MCF 10A (cell line): ENCODE measurements at places on chromosomes 6 and 20. TPM values are rescaled to one million over a fixed set of nuclear protein-coding genes. Genes with fewer than 3 reads are reported as not detected.

The SLC17A3 gene
- not detected in 2 replicates for total RNA-seq

The SLC35D3 gene
- not detected in 2 replicates for total RNA-seq

The OR2B6 gene
- not detected in 2 replicates for total RNA-seq

- DNase-seq: no peak
- no peaks in the 10 kb centered on the region for H3K4me1 ChIP-seq
- H3K36me3 ChIP-seq: no peaks in the 10 kb centered on the region
- no peak overlapping the region for H3K27ac ChIP-seq
Measured at GRCh38 chr20:31452575-31452974, 12.1 kb downstream of the DEFB123 start.

DNA sequence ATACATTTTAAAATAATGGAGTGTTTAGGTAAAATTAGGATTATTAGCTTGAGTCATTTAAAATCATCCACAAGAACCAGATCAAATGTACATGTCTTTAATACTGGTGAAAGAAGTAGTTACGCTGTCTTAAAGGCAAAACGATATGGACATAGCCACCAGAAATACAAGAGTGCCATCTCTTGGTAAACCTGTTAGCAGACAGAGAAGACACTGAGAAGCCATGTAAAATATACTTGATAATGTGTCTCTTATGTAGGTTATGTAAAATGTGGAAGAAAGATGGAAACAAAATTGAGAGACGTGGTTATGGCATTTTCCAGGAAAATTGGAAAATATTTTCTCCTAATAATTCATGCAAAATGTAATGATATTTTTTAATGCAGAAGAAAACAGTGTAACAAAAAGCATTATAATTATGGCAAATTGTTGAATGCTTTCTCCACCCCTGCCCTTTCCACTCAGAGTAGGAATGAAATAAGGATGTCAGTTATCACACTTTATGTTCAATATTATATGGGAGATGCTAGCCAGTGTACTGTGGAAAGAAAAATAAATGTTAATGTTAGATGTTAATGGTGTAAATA lies 12.2 kb upstream of the SLC17A2 start:
- peak; percentile 60 for DNase-seq
- no peaks in the 10 kb centered on the region for H3K4me1 ChIP-seq
- no peaks in the 10 kb centered on the region for H3K36me3 ChIP-seq
- H3K27ac ChIP-seq: no peak overlapping the region

DNA sequence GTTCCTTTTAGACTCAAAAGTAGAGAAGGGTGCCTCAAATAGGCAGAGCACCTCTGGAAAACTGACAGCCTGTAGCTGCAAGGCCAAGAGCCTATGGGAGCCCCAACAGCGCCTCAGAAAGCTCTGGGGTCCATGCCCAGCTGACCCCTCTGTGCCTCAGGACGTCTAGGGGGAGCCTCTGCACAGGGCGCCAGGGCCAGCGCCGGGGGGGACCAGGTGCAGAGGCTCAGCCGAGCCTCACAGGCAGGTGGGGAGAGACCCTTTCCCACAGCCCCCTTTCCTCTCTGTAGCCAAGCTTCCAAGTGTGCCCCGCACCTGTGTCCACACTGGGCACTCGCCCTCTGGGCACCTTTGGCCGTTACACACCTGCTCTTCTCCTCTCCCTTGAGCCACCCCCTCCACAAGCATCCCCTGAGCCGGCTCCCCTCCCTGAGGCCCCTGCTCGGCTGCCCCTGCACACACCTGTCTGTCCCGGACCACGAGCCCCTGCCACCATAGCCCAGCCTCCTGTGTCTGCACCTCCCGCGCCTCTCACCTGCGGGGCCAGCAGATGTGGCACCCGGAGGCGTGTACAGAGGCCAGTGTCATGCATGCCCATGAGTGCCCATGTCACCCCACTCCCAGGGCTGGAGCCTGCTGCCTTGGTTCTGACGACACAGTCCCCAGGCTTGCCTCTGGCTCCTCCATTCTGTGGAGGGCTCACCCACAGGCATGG lies 53.2 kb downstream of the GINS1 start:
- no peak overlapping the region for H3K27ac ChIP-seq
- H3K4me3 ChIP-seq: no peak overlapping the region
- peaks cover 12% of the 10 kb centered on the region for H3K27me3 ChIP-seq

The BPIFB2 gene
- not detected in 2 replicates for total RNA-seq

The DEF6 gene
- total RNA-seq: 17.8 and 23.1 TPM in 2 replicates

DNA sequence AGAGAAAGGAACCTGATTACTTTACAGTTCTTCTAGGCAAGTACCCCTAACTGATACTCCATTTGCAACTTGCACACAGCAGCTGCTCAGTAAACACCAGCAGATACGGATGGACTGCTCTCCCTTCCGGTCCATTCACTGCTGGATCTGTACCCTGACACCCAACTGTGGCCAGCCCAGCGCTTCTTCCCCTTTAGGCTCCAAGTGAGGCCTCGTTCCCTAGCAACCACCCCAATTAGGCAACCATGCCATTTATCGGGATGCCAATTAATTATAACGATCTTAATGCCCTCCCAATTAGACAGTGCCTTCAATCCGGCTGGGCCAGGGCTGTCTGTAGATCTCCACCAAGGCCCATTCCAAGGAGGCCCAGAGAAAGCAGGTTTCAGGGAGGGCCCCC lies 3.2 kb downstream of the SULF2 start:
- peaks cover 31% of the 10 kb centered on the region for H3K4me1 ChIP-seq
- H3K4me3 ChIP-seq: no peak overlapping the region
- H3K27ac ChIP-seq: no peak overlapping the region
- H3K36me3 ChIP-seq: peaks cover 30% of the 10 kb centered on the region

GRCh38 chr20:52230409-52230808 lies 38.8 kb upstream of the ZFP64 start:
- H3K4me1 ChIP-seq: no peaks in the 10 kb centered on the region
- DNase-seq: no peak
- peaks cover 37% of the 10 kb centered on the region for H3K27me3 ChIP-seq
- no peaks in the 10 kb centered on the region for H3K36me3 ChIP-seq
- no peak overlapping the region for H3K4me3 ChIP-seq

The LMBRD1 gene
- 18.1 and 20.7 TPM in 2 replicates for total RNA-seq

The CD24 gene
- total RNA-seq: 7.2 and 10.4 TPM in 2 replicates

DNA sequence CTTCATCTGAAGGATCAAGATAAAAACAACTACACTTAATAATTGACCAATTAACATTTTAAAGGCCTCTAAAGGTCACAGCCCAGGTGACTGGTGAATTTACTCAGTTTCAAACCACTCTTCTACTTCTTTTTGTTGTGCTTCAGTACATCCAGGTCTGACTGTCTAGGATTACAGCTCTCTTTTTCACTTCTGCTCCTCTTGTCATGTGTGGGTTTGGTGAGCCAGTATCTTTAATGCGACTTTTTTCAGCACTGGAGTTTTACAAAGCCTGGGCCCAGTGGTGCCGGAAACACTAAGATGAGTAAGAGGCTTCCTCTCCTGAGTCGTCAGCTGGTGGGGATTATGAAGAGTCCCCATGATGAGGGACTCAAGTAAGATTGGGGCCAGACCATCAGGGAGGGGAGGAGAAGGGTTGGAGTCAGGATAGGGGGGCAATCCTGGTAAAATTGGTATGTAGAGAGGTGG lies 27.0 kb downstream of the HECA start:
- no peaks in the 10 kb centered on the region for H3K27me3 ChIP-seq
- peaks cover 6% of the 10 kb centered on the region for H3K4me1 ChIP-seq
- no peak for DNase-seq
- H3K27ac ChIP-seq: no peak overlapping the region
- no peak overlapping the region for H3K4me3 ChIP-seq

DNA sequence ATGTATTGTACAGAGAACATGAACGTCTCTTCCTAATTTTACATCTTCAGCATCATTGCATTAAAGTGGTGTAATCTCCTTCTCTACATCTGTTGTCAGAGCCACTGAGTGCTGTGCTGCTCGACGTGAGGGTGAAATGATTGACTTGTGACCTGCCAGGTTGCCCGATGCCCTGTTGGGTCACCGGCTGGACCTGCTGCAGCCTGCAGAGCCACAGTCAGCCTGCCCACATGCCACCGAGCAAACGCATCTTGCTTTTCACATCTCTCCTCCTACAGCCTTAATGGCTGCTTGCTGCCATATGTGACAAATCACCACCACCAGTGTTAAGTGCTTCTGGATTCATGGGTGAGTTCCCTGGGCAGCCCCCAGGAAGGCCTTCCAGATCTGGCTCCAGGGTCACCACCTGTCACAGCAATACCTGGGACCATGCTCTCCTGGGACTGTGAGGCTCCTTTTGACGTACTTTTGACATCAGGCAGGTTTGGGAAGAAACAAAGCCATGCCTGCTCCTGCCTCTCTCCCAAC lies 80.3 kb downstream of the ASXL1 start:
- peaks cover 78% of the 10 kb centered on the region for H3K36me3 ChIP-seq
- no peak overlapping the region for H3K4me3 ChIP-seq
- no peak for DNase-seq
- no peak overlapping the region for H3K27ac ChIP-seq
- H3K4me1 ChIP-seq: no peaks in the 10 kb centered on the region
- H3K27me3 ChIP-seq: no peaks in the 10 kb centered on the region

- H3K4me1 ChIP-seq: no peaks in the 10 kb centered on the region
- H3K36me3 ChIP-seq: no peaks in the 10 kb centered on the region
- peaks cover 11% of the 10 kb centered on the region for H3K27me3 ChIP-seq
- no peak overlapping the region for H3K27ac ChIP-seq
- no peak for DNase-seq
- no peak overlapping the region for H3K4me3 ChIP-seq
Measured at GRCh38 chr20:44428174-44429016, 47.3 kb upstream of the TTPAL start.

The DEFB132 gene
- total RNA-seq: not detected in 2 replicates

- H3K27ac ChIP-seq: no peak overlapping the region
- H3K36me3 ChIP-seq: peaks cover 49% of the 10 kb centered on the region
- peaks cover 10% of the 10 kb centered on the region for H3K4me1 ChIP-seq
- no peak overlapping the region for H3K4me3 ChIP-seq
Measured at GRCh38 chr6:147274776-147275175, 70.6 kb downstream of the STXBP5 start.

The RNF5 gene
- total RNA-seq: 28.1 and 29.6 TPM in 2 replicates

DNA sequence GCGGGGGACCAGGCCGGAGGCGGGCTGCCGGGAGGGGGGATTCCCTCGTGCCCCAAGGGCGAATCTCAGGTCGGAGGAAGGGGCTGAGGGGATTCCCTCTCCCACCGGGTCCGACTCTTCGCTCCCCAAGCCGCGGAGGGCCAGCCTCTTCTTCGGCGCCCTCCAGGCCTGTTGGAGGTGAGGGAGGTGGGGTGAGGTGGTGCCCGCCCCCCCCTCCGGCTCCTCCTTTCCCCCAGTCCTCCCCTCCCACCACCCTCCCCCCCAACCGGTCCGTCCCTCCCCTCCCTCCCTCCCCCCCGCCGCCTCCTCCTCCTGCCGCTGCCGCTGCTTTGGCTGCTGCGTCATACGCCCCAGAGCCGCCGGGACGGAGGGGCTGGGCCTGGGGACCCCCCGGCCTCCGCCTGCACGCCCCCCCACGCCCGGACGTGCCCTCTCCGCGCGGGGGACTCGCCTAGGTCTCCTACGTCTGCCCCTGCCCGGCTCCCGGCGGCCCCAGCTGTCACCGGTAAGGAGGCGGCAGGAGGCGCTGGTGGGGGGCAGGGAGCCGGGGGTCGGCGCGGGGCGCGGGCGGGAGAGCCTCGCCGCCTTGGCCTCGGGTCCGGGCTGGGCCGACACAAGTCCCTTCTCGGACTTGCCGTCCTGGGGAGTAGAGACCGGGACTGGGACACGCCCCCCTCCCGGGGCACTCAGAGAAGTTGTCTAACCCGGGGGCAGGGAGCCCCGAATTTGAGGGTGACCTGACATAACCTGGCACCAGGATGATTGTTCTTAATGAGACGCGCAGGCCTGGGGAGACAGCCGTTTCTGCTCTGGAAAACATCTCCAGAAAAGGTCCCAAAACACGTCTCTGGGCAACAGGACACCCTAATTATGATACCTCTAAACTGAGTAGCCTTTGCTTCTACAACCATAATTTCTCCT lies at the start of gene PHF1:
Gene PHF1 (plus strand): TSS at position 304 of the 921 bp plus-strand sequence. CDS start 1,250 bp downstream, outside the sequence.
- no peaks in the 10 kb centered on the region for H3K27me3 ChIP-seq
- peak within 1 kb of the TSS; percentile 95 for H3K4me3 ChIP-seq
- H3K4me1 ChIP-seq: peaks cover 30% of the 10 kb centered on the region
- peak within 1 kb of the TSS; percentile 95 for H3K27ac ChIP-seq

GRCh38 chr6:147693181-147693580 lies 184.7 kb downstream of the SAMD5 start:
- H3K27me3 ChIP-seq: no peaks in the 10 kb centered on the region
- no peaks in the 10 kb centered on the region for H3K4me1 ChIP-seq
- H3K36me3 ChIP-seq: no peaks in the 10 kb centered on the region

The FNDC1 gene
- total RNA-seq: not detected in 2 replicates

DNA sequence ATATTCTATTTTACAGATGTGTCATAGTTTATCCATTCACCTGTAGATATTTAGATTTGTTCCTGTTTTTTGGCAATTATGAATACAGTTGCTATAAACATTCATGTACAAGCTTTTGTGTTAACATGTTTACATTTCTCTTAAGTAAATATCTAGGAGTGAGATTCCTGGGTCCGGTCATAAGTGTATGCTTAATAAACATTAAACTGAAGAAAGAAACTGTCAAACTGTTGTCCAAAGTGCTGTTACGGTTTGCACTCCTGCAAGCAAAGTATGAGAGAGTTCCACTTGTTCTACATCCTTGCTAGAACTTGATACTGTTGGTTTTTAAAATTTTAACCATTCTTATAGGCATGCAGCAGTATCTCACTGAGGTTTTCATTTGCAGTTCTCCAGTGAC lies 138.6 kb downstream of the RALGAPA2 start:
- H3K4me3 ChIP-seq: no peak overlapping the region
- H3K36me3 ChIP-seq: peaks cover 20% of the 10 kb centered on the region
- no peaks in the 10 kb centered on the region for H3K27me3 ChIP-seq
- DNase-seq: no peak
- H3K4me1 ChIP-seq: no peaks in the 10 kb centered on the region

DNA sequence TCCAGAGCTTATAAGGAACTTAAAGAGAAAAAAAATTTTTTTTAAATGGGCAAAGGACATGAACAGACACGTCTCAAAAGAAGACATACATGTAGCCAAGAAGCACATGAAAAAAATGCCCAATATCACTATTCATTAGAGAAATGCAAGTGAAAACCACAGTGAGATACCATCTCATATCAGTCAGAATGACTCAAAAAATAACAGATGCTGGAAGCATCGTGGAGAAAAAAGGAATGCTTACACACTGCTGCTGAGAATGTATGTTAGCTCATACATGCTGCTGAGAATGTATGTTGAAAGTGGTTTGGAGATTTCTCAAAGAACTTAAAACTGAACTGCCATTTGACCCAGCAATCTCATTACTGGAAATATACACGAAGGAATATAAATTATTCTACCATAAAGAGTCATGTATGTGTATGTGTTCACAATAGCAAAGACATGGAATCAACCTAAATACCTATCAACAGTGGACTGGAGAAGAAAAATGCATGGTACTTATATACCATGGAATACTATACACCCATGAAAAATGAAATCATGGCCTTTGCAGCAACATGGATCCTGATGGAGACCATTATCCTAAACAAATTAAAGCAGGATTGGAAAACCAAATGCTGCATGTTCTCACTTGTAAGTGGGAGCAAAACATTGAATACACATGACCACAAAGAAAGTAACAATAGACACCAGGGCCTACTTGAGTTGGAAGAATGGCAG lies 5.2 kb downstream of the OR11A1 start:
- no peaks in the 10 kb centered on the region for H3K4me1 ChIP-seq
- H3K27ac ChIP-seq: no peak overlapping the region
- no peaks in the 10 kb centered on the region for H3K36me3 ChIP-seq
- H3K4me3 ChIP-seq: no peak overlapping the region
- H3K27me3 ChIP-seq: no peaks in the 10 kb centered on the region

GRCh38 chr6:149515494-149515893 lies 30.3 kb downstream of the PPIL4 start:
- no peak for DNase-seq
- no peak overlapping the region for H3K4me3 ChIP-seq
- peaks cover 6% of the 10 kb centered on the region for H3K4me1 ChIP-seq
